ENCODE measurements at places on chromosomes 13 and 19.

GRCh38 chr19:6752256-6753177 lies 13.0 kb downstream of the TRIP10 start:
- DNase-seq: no peak

DNA sequence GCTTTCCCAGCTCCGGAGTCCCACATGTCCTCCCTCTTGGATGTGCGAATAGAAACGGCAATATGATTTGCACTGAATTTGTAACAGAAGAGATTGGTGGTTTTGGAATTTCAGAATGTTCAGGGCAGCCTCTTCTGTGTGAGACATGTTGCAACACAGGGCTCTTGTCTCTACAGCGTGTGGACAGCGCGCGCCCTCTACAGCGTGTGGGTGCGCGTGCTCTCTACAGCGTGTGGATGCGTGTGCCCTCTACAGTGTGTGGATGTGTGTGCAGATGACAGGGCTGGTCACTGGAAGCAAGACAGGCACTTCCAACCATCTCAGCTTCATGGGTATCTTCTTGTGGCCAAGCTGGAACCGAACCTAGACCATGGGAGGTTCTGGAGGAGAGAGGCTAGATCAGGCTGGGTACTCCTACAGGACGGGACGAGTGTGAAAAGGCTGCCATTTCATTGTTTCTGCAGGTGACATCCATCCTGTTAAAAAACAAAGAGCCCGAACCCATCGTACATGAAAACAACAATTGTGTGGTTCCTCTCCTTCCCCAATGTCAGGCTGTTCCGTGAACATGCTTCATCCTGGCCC lies 78.4 kb downstream of the TEX29 start:
- peak; percentile 74 for DNase-seq

- no peak for DNase-seq
These were observed 132.2 kb downstream of the FREM2 start for GRCh38 chr13:38819053-38819452.

DNA sequence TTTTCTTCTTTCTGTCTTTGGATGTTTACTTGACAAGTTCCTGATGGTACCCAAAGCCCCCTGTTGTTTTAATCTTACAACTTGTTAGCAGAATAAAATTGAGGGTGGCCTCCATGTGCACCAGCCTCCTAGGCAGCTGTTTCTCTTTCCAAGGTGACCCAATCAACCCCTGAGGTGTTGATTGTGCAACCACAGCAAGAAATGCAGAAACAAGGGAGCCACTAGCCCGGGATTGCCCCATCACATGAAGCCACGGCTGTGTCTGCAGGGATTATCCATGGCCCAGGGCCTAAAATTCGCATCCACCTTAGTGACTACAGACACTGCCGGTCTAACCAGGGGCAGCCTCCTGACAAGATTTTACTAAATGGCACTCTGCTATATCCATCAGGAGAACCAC lies 14.4 kb downstream of the CEACAM4 start:
- no peak for DNase-seq

- DNase-seq: no peak
These were observed 18.5 kb downstream of the PTPRS start for GRCh38 chr19:5321851-5322681.

GRCh38 chr13:110911880-110912279 lies 3.0 kb downstream of the ANKRD10 start:
- DNase-seq: no peak

DNA sequence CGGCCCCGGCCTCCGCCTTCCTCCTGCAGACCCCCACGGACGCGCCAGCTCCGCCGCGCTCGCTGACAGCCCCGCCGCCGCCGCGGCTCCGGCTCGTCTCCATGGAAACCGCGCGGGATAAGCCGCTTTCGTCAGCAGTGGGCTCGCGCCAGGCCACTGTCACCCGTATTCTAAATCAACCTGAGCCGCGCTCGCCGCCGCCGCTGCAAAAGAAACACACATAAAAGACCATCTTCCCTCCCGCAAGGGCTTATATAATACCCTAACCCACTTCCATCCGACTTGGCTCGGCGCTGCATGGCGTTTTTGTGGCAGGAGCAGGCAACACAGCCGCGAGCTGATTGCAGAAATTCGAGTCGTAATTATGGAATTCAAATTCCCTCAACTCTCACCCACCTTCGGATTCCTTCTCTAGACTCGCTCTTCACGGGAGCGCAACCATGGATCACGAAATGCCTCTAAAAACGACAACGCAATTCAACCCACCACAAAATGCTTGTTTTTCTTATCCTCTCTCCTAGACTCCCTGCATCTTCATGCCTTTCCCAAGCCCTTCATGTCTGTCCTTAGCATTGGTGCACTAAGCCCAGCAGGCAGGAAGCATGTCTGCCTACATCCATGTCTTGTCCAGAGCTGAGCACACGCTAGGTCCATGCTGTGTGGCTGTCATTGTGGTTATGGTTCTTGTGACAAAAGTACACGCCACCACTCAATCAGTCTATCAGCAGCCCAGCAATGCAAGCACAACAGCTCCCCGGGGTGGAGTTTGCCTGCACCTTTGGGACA lies at the start of gene AMER2:
TSS of gene AMER2 (minus strand) at position 772 of the 786 bp plus-strand sequence. CDS start at position 103, 669 bp downstream.
- peak; percentile 4 for DNase-seq

- no peak for DNase-seq
These were observed 26.2 kb downstream of the TMED1 start for GRCh38 chr19:10809651-10810285.

- peak; percentile 56 for DNase-seq
These were observed 2.5 kb downstream of the HDGFL2 start for GRCh38 chr19:4474514-4475022.

GRCh38 chr13:42592915-42593900 lies 19.3 kb downstream of the TNFSF11 start:
- DNase-seq: no peak

DNA sequence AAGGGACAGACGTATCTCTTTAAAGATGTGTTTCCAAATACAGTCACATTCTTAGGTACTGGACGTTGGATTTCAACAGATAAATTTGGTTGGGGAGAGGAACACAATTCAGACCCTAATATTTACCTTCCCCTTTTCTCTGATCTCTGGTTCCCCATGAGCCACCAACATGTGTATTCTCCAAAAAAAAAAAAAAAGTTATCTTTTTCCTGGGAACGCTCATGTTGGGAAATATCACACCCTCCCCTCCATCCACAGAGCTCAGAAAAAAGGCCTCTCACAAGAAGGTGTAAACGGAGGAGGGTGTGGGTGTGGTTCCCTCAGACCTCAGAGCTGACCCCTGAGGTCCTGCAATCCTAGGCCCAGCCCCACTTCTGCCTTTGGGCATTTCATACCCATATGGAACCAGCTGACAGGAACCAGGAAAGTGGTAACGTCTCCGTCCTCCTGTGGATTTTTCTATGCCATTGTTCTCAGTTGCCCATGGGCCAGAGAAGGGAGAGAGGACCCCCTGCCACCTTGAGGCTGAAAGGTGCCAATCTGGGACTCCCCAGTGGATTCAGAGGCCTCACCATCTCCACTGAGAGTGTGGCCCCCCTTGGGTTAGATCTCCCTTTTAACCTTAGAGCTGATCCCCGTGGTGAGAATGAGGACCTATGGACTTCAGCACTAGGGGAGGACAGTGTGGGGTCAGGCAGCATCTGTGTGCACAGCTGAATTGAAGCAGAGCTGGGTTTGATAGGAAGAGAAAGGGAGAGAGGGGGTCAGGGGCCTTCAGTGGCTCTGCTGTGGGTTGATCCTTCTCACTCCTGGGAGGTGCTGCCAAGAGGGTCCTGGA lies 8.4 kb upstream of the SIGLEC12 start:
- no peak for DNase-seq

- no peak for DNase-seq
These were observed 5.0 kb downstream of the LRRC25 start for GRCh38 chr19:18392417-18392816.

DNA sequence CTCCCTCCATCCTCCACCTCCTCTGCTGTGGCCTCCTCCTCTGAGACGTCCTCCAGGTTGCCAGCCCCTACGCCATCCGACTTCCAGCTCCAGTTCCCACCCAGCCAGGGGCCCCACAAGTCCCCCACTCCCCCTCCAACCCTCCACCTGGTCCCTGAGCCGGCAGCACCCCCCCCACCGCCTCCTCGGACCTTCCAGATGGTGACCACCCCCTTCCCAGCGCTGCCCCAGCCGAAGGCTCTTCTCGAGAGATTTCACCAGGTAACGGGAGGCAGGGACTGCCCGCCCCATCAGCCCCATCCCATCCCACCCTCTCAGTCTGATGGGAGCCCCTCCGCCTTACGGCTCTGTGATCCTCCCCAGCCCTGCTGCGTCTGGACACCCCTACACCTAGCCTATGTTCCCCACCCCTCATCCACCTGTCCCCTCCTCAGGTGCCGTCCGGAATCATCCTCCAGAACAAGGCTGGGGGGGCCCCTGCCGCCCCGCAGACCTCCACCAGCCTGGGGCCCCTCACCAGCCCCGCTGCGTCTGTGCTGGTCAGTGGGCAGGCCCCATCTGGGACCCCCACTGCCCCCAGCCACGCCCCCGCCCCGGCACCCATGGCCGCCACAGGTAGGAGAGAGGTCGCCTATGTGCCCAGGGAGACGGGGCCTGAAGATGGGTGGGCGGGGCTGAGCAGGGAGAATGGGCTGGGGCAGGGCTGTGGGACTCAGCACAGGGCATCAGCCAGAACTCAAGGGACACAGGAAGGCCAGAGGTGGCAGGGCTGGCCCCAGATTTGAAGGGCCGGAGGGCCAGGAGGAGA lies 18.6 kb upstream of the EHD2 start:
- DNase-seq: no peak

DNA sequence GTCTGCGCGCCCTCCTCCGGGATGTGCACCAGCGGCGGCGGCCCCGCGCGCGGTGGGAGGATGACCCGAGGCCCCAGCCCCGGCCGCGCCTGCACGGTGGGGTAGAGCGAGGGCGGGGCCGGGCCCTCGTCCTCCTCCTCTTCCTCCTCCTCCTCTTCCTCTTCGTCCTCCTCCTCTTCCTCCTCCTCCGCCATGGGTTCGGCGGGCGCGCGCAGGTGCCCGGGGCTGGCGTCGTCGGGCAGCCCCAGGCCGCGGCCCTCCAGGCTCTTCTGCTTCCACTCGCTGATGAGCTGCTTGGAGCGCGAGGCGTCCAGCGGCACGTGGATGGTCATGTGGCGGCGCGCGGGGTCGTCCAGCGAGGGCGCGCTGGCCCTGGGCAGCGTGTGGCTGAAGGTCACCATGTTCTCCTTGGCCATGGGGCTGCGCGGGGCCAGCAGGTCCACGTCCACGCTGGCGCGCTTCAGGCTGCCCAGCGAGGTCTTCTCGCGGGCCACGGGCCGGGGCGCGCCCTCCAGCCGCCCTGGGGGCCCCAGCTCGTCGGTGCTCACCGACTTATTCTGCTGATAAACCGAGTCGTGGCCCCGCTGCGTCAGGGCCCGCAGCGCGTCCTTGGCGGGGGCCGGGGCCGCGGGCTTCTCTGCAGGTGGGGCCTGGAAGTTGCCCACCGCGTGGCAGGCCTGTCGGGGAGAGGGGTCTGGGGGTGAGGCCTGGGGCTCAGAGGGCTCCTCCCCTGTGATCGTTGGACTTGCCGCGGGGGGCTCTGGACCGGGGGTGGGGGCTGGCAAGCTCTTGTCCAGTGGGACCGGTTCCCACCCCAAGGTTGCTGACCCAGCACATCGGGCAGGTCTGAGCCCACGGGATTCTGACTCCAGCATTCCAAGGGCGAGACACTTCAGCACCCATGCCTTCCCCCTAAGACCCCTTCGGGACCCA lies 8.3 kb downstream of the PLPPR3 start:
- DNase-seq: no peak

DNA sequence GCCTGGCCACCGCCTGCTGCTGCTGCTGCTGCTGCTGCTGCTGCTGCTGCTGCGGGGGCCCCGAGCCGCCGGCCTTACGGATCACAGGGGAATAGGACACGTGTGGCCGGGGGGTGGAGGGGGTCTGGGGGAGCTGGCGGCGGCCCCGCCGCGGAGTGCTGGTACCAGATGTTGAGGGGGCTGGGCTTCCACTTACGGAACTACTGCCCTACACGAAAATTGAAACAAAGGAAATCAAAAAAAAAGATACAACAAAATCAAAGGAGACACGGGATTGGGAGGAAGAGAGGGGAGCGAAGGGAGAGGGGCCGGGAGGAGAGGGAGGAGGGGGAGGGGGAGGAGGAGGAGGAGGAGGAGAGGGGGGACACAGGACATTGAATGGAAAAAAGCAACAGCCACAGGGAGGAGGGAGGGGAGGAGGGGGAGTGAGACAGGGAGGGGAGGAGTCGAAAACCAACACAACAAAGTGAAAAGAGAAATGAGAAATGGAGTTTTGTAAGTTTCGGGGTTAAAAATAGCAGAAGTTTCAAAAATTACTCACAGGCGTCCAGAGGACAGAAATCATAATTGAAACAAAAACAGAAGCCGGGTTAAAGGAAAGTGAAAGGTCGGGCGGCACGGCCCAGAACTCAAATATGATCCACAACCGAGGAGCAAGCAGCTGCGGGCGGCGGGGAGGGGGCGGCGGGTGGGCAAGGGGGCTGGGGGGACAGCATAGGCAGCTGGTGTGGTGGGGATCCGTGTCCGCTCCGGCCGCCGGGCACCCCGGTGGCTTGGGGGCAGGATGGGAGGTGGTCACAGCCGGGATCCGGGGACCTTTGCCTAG lies 57.8 kb downstream of the IER2 start:
- DNase-seq: peak; percentile 76

DNA sequence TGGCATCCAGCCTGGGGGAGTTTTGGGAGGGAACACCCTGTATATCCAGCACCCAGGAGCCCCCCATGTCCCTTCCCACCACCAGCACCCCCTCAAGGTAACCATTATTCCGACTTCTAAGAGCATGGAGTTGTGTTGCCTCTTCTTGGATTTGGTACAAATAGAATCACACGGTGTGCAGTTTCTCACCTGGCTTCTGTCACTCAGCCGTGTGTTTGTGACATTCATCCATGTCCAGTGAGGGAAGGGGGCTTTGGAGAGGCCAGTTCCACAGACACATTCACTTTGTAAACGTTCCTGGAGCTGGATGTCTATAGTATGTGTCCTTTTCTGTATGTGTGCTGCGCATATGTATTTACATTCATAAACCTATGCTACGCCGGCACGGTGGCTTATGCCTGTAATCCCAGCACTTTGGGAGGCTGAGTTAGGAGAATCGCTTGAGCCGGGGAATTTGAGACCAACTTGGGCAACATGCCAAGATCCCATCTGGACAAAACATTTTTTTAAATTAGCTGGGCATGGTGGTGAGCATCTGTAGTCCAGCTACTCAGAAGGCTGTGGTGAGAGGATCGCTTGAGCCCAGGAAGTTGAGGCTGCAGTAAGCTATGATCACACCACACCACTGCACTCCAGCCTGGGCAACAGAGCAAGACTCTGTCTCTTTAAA lies 36.6 kb downstream of the MYH14 start:
- no peak for DNase-seq

DNA sequence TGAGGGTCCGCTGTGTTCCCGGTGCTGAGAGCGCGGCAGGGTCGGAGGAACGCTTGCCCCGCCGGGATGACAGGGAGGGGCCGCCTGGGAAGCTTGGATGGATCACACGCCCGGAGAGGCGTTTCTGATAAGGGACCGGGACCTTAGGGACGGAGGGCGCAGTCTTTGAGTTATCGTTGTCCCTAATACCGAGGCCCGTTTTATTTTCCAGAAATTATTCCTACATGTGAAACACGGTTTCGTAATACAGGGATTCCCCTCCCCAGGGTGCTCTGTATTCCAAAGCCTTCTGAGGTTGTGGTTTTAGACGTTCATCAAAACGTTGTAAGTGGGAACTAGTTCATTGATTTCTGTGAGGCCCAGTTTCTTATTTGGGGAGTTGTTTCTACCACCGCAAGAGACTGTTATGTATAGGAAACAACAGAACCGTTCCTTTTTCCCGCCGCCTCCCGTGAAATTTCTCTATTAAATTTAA lies 752 bp downstream of the PDCD5 start:
- DNase-seq: peak; percentile 43

GRCh38 chr19:7742575-7742974 lies 4.8 kb downstream of the CD209 start:
- DNase-seq: no peak
